IMR-90 (cell line): ENCODE measurements at places on chromosomes 13 and 19.

DNA sequence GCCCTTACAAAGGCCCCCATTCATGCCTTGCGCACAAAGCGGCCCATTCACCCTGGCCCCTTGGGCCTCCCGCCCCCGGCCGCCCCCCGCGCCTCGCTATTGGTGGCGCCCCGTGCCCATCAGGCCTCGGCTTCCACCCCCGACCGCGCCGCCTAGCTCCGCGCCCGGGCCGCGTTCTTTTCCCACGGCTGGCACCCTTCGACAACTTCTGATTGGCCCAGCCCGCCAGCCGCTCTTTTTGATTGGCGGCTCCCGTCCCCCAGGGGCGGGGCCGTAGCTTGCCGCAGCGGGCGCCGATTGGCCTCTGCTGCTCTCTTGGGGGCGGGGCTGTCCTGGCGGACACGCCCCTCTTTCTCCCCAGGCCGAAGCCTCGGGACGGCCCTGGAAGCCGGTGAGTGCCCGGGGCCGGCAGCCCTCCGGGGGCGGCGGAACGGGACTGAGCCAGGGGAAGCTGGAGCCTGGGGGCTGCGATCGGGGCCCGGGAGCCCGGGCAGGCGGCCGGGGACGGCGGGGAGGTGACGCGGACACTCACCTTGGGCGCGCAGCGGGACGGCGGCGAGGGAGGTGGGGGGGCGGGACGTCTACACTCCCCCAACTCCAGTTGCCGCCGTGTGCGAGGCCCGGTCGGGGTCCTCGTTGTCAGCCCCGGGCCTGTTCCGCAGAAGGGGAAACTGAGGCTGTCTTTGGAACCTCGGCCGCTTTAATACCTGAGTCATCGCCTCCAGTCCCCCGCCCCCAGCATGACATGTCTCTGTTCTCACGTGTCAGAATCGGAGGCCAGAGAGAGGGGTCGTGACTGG, at the start of gene MYH14:
Gene MYH14, plus strand, starts transcription at position 342 of the 800 bp plus-strand sequence. CDS start 6,744 bp downstream, outside the sequence.
- H3K27me3 ChIP-seq, result peaks cover 3% of the 10 kb centered on the region; the same call in 1 of the 2 replicates
- H3K36me3 ChIP-seq, result no peaks in the 10 kb centered on the region
- no peaks in the 10 kb centered on the region for H3K4me1 ChIP-seq
- H3K27ac ChIP-seq, result no peak within 1 kb of the TSS
- DNase-seq, result no peak

DNA sequence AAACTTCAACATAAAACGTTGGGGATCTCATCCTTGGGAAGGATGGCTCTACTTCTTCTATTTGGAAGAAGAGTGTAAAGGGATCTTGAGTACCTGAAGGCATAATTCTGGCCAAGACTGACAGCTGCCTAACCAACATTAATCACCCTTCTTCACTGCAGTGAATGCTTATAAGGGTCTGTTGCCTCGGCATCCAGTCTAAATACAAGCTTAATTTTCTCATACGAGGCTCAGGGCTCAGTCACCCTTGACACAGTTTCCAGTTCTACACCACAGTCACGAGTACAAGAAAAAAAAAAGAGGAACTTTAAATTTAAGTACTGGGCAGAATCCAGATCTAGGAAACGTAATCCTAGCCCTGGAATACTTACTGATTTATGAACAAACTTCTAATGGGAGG, 9.0 kb downstream of the FPR3 start:
- no peak overlapping the region for H3K27ac ChIP-seq
- H3K4me3 ChIP-seq, result no peak overlapping the region
- peaks cover 5% of the 10 kb centered on the region for H3K4me1 ChIP-seq
- H3K36me3 ChIP-seq, result no peaks in the 10 kb centered on the region

DNA sequence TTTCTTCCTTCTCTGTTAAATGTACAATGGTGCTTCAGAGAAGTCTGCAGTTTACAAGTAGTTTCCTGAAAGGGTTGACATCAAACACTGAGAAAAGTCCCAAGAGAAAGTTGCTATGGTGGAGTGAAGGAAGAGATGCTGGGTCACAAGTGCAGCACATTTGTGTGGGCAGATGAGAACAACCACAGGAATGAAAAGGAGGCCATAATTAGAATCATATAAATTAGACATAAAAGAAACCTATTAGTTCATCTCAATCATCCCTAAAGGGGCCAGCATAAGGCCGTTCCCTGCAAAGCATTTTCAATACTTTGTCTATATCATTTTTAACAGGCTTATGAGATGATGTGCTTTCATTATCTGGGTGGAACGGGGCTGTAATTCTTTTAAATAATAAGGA, 359.2 kb downstream of the IRS2 start:
- no peaks in the 10 kb centered on the region; the same call in 1 of the 2 replicates for H3K27me3 ChIP-seq
- H3K4me1 ChIP-seq, result no peaks in the 10 kb centered on the region
- H3K27ac ChIP-seq, result no peak overlapping the region
- H3K4me3 ChIP-seq, result no peak overlapping the region
- no peaks in the 10 kb centered on the region for H3K36me3 ChIP-seq

GRCh38 chr19:8334458-8335342, 8.4 kb downstream of the KANK3 start:
- no peaks in the 10 kb centered on the region for H3K4me1 ChIP-seq
- no peaks in the 10 kb centered on the region for H3K36me3 ChIP-seq
- no peak overlapping the region for H3K27ac ChIP-seq

DNA sequence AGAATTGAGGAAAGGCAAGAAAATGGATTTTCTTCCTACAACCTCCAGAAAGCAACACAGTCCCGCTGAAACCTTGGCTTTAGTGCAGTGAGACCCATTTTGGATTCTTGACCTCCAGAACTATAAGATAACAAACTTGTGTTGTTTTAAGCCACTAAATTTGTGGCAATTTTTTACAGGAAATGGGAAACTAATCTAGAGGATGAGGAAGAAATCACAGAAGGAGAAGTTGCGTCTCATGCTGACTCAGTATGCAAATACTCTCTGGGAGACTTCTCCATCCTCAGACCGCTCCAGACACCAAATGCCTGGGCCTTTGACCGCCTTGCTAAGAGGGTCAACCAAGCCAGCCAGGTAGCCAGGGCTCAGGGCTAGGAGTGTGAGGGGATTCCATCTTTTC, 13.1 kb upstream of the CEACAM16 start:
- H3K27ac ChIP-seq, result peak overlapping the region; percentile 74
- H3K36me3 ChIP-seq, result peaks cover 8% of the 10 kb centered on the region; the same call in 1 of the 2 replicates
- H3K4me3 ChIP-seq, result no peak overlapping the region
- peaks cover 2% of the 10 kb centered on the region for H3K4me1 ChIP-seq
- peak; percentile 74 for DNase-seq

DNA sequence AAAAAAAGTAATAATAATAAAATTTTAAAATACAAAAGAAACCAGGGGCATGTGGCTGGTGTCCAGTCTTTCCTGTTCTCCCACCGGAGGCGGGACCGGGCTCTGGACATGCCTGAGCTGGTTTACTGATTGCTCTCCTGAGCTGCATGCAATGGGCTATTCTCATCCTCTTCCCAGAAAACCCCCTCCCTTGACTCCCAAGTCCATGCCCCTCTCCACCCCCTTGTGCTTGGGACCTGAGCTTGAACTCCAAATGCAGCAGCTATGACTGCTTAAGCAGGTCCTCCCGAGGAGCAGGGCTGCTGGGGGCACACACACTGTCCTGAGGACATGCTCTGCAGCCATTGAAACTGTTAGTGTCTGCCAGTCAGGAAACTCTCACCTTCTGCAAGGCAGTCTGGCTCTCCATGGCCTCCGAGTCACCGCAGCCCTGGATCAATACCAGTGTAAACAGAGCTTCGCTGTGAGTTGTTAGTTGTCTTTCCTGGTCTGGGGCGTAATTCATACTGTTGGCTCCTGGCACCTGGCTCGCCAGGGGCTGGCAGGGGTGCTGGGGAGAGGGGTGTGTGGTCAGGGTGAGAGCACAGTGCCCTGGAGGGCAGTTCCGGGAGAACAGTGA, 41.6 kb upstream of the CHST8 start:
- no peak for DNase-seq
- H3K4me1 ChIP-seq, result no peaks in the 10 kb centered on the region
- H3K4me3 ChIP-seq, result no peak overlapping the region
- H3K27ac ChIP-seq, result no peak overlapping the region

DNA sequence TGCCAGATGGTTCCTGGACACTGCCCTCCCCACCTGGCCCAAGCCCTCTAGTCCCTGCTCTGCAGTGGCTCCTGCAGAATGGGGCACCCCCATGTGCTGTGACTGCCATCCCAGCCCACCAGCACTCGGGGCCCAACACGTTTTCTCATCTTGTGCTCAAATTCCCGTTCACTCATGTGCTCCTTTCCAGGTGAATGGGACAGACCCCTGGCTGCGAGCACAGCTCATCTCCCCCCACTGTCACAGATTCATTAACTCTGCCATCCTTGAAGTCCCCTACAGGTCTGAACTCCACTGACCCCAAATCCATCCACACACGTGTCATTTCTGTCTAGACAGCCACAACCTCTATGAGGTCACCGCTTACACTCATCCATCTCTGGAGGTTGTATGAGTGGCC, 23.6 kb downstream of the TUBA3C start:
- no peak overlapping the region for H3K4me3 ChIP-seq
- no peaks in the 10 kb centered on the region for H3K4me1 ChIP-seq
- H3K27ac ChIP-seq, result no peak overlapping the region
- H3K36me3 ChIP-seq, result no peaks in the 10 kb centered on the region

DNA sequence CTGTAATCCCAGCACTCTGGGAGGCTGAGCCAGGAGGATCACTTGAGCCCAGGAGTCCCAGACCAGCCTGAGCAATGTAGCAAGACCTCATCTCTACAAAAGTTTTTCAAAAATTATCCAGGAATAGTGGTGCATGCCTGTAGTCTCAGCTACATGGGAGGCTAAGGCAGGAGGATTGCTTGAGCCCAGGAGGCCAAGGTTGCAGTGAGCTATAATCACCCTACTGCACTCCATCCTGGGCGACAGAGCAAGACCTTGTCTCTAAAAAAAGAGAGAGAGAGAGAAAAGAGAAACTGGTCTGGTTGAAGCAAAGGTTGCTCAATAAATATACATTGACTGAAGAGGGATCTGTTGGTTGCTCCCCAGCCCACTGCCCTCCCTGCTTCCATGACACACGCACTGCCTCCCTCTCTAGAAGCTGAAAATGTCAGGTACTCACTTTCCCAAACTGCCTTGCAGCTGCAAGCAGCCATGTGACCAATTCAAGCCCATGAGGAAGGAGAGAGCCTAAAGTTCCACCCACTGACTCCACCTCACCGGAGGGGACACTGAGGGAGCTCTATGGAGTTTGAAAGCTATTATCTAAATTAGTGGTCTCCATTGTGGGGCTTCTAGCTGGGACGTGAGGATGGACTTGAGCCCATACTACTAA, 14.0 kb downstream of the CEACAM16 start:
- H3K27me3 ChIP-seq, result no peaks in the 10 kb centered on the region
- no peaks in the 10 kb centered on the region for H3K4me1 ChIP-seq
- no peaks in the 10 kb centered on the region for H3K36me3 ChIP-seq
- H3K4me3 ChIP-seq, result no peak overlapping the region
- H3K27ac ChIP-seq, result no peak overlapping the region
- DNase-seq, result no peak

DNA sequence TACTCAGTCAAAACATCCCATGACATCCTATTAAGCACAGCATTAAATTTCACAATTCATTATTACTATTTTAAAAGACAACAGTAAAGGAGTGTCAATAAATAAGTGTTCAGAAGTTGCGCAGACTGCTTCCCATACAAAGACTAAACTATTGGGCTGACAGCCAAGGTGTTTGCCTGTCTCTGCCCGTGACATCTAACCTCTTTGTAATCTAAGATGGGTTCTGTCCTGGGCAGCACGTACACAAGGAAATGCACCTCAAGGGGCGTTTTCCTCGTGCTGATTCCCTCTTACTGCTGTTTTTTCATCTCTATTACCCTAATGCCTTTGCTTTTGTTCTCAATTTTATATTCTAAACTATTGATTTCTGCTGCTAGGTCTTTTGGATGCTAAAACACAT, 216.3 kb downstream of the NHLRC3 start:
- peaks cover 4% of the 10 kb centered on the region for H3K4me1 ChIP-seq
- no peaks in the 10 kb centered on the region for H3K36me3 ChIP-seq
- no peak for DNase-seq

DNA sequence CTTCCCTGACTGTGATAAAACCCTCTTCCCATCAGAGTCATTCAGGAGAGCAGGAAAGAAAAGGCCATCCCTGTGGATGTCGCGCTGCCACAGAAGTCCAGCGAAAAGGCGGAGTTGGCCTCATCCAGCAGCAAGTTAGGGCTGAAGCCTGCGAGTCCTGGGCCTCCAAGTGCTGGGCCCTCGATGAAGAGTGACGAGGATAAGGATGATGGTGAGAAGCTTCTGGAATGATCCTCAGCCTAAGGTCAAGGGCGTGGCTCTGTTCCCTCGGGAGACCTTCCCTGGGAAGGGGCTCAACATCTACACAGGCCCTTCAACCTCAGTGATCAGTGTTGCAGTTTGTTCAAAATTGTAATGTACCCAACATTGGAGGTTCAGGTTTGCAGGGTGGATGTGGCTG, 22.3 kb downstream of the TEX29 start:
- no peak overlapping the region for H3K27ac ChIP-seq
- H3K4me3 ChIP-seq, result no peak overlapping the region
- H3K36me3 ChIP-seq, result no peaks in the 10 kb centered on the region
- DNase-seq, result no peak
- no peaks in the 10 kb centered on the region for H3K27me3 ChIP-seq

- H3K27ac ChIP-seq, result peak overlapping the region; percentile 25; the same call in 1 of the 2 replicates
- DNase-seq, result peak; percentile 72
- H3K27me3 ChIP-seq, result 0 out of 2 replicates have a peak, but pooled peaks cover 3% of the 10 kb centered on the region
- no peak overlapping the region for H3K4me3 ChIP-seq
- no peaks in the 10 kb centered on the region for H3K4me1 ChIP-seq
Observed at GRCh38 chr19:49217382-49217781, 59.8 kb downstream of the TRPM4 start.

DNA sequence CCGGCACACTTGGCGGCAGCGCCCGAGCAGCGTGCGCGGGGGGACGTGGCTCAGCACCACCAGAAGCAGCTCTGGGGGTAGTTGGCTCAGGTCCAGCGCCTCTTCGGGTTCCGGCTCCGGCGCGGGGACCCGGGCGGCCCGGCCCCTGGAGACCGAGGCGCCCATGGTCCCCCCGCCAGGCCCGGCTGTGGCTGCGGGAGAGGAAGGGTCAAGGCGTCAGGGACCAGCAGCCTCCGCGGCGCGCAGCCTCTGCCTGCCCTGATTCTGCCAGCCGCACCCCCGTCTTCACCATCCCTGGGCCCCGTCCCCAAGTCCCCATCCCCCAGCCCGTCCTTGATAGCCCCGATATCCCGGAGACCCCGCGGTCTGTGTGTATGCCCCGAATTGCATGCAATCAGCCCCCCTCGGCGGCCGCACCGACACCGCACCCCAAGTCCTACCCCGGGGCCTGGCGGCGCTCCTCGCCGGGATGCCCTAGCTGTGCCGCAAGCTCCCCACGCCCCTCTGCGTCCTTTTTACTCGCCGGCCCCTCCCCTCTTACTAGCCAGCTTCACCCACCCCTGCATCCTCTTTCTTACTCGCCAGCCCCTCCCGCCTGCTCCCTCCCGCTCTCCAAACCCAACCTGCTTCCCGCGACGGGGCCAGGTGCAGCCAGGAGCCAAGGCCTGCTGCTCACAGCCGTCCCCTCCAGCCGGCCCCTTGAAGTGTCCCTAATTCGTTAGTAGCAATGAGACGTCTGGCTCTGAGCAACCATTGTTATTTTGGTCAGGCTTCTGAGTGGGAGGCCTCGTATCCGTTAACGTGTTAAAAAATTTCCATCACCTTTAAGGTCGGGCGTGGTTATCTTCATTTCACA, at the start of gene FBXO27:
Gene FBXO27, minus strand, starts transcription at position 487 of the 856 bp plus-strand sequence. Its CDS starts 322 bp downstream, at position 165.
- H3K36me3 ChIP-seq, result no peaks in the 10 kb centered on the region
- H3K27ac ChIP-seq, result no peak within 1 kb of the TSS
- H3K4me3 ChIP-seq, result peak within 1 kb of the TSS; percentile 55
- DNase-seq, result no peak
- H3K27me3 ChIP-seq, result peaks cover 22% of the 10 kb centered on the region
- 0 out of 2 replicates have a peak, but pooled peaks cover 2% of the 10 kb centered on the region for H3K4me1 ChIP-seq
